ENCODE measurements at places on chromosomes 2 and 18.

DNA sequence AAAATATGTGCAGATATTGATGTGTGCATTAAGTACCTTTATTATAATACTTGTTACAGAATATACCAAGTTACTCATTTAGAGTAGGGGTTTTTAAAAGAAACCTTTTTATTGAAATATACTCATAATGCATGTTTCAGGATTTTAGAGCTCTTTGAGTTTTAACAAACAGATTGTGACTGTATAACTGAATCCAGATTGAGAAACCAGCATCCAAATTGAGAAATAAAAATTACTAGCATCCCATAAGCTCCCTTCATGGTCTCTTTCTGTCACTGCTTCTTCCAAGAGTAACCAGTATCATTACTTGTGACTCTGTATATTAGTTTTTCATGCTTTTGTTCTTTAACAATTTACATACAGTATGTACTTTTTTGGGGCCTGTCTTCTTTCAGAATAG is 156.9 kb downstream of the UBR3 start:
- DNase-seq: no peak

DNA sequence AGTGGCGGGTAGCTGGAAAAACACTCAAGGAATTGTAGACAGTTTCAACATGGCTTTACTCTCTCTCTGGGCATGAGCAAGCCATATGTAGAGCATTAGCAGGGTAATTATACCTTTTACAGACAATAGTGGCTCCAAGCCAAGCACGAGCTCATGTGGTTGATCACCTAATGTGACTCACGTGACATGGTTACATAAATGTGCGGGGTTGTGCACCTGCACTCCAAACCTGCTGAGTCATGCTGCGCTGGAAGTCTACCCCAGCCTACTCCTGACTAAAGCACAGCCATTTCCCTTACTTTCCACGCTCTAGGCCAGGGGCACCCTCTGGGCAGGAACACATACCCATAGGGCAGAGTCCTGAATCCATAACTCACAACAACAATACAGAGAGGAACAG is 232.8 kb downstream of the MBD5 start:
- DNase-seq: peak; percentile 12

GRCh38 chr2:169664978-169665930 is 29.0 kb downstream of the CFAP210 start:
- DNase-seq: no peak

DNA sequence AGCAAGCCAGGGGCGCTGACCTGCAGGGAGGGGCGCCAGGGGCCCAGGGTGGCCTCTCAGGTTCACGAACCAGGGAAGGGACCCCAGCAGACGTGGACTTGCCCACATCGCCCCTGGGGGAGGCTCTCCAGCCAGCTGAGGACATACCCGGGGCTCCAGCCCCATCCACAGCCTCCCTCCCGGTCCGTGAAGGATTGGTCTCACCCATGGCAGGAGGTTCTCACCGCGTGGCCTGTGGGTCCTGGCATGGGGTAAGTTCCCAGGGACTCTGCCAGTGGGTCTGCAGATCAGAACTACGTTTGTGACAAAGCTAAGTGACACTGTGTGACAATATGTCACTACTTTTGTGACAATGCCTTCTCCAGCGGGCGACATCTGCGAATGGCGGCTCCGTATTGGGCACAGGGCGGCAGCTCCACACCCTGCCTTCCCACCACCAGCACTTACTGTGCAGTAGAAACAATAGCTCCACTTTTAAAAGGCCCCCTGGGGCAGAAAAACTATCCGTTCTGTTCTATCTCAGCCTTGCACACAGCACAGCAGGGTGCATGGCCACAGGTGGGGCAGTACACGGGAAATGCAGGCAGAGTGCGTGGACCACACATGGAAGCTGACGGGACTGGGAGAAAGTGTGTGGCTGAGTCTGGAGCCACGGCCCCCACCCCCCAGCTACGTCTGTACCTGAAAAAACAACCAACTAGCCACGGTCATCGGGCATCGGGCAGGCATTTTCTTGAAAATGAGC is 65.2 kb upstream of the CTDP1 start:
- no peak for DNase-seq

- no peak for DNase-seq
Measured at GRCh38 chr2:132725748-132726147, 55.7 kb upstream of the LYPD1 start.

DNA sequence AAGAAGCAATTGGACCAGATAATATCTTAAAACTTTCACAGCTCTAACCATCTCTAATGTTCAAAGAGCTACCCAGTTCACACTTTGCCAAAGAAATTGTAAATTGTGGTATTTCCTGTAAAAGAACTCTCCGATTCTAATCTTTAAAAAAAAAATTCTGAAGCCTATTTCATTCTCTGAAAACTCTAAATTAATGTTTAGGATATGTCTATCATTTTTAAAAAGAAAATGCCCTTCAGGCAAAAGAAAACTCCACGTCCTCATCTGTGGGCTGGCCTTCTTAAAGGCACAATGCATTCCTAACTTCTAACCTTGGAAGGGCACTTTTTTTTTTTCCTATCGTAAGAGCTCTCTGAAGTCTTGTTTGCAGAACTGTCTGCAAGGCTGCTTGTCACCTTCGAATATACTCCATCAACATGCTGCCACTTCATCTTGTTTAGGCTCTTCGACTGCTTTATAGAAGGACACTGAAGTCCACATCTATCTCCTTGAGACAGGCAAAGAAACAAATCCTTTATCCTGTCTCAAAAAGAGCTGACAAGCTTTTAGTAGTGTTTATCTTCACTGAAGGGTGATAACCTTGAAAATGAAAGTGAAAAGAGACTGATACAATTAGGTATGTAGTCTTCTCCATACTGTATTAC is 124.3 kb upstream of the SLC39A10 start:
- peak; percentile 75 for DNase-seq

- DNase-seq: no peak
Measured at GRCh38 chr2:224944707-224945547, 97.3 kb downstream of the DOCK10 start.

DNA sequence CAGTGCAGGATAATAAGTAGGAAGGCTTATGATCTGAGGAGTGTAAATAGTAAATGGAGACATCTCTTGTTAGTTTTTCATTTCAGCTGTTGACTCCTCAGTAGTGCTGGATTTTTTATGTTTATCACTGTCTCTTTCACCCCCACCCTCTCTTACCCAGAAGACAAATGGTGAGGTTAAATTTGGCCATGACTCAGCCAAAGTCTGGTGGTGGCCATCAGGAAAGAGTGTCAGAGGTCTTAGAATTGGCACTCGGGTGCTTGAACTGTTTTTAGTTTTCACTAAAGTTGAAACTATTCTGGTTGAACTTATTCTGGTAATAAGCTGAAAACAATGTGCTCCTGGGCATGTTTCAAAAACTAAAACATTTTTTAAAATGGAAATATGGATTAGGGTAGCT is 123.3 kb downstream of the FHOD3 start:
- no peak for DNase-seq

GRCh38 chr2:200239216-200239615 is 67.3 kb upstream of the SPATS2L start:
- DNase-seq: no peak

DNA sequence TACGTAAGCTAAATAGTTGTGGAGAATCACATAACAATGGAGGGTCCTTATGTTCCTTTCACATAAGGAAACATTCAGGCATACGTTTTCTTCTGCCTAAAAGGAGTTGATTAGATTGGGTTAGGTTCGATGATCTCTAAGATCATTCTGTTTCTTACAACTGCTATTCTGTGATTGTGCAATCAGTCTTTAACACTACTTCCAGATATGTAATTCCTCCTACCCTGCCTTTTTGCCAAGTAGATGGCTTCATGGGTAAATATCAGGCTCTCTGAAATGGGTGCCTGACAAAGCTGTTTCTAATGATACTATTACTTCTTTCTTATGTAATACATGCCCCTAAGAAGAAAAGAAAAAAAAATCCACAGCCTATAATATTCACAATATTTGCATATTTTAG is 321.5 kb downstream of the XIRP2 start:
- DNase-seq: no peak

GRCh38 chr2:16438613-16439321 is 226.9 kb downstream of the CYRIA start:
- DNase-seq: no peak
